ENCODE measurements at places on chromosomes 3 and 15.

DNA sequence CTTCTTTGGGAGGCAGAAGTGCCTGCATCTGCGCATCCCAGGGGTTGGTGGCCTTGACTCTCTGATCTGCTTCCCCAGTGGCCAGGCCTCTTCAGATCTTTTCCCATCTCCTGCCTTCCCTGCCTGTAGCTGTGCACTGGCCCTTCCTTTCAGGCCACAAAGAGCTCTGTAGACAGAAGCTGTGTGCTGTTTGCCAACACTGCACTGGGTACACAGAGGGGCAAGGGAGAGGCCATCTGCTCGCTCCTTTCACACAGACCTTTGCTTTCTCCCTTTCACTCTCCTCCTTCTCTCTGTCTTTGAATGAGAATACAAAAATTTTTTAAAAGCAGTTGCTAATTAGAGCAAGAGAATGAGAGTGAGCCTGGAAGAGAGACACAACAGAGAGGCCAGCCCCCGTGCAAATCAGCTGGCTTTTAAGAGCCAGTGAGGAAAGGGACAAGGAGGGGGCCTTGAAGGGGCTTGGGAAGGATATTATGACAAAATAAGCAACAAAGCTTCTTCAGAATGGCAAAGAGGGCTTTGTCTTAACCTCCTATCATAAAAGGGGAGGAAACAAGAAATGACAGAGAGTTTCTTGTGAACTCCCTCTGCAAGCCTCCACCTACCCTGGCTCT, 170.9 kb downstream of the EPHB1 start:
- DNase-seq, result no peak

GRCh38 chr3:157311633-157312375, 124.8 kb upstream of the PTX3 start:
- no peak for DNase-seq

DNA sequence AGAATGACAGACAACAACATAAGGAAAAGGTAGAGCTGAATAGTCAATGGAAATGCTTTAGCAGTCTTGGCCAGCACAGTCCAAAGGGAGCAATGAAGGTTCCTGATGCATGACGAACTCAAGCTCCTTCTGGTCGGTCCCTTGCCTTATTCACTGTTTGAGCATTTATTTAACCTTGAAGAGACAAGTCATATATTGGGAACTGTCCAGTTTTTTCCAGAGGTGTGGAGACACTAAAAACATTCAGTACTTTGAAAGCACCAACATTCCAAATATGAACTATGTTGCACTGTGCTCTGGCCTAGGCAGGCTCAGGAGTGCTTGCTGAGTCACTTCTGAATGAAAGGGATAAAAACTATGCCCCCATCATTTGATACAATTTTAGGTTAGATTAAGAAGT, 384.8 kb downstream of the MECOM start:
- no peak for DNase-seq

DNA sequence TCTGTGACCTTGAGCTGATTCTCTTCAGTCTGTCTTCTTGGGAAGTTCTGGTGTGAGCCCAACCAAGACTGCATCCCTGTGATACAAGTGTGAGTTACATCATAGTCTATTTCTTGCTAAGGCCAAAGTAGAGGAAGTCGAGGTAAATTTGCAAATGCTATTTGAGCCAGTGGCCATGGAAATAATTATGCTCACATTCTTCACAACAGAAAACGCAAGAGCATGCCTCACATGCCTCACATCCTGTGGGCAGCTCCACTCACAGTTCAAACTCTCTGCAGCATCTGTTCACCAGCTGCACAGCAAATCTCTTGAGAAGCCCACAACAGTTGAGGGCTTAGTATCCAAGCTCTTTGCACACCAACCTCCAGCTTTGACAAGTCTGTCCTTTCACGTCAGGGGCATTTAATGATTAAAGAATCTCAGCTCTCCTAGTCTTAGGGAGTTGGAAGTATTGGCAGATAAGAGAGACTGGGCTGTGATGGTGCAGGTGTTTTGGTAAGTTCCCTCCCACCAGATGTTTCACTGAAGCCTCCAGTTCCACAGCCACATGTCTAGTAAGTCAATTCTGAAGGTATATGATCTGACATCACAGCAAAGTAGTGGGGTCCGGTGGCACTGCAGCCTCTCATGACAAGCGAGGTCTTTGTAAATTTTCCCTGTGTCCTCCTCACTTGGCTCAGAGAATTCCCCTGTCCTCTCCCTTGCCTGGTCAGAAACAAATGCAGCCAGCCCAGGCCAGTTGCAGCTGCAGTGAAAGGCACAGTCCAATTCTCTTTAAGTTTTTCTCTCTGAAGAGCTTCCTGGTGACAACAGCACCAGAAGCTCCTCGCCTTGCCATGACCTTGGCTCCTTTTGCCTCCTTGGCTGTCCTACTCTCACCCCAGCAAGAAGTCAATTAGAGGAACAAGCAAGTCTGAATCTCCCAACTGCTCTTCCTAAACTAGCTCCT, 166.1 kb downstream of the SSR3 start:
- no peak for DNase-seq

GRCh38 chr15:53831907-53832770, 72.7 kb upstream of the WDR72 start:
- no peak for DNase-seq

- DNase-seq, result no peak
These were observed 118.6 kb upstream of the PRICKLE2 start for GRCh38 chr3:64343689-64344430.

- DNase-seq, result no peak
These were observed 12.8 kb upstream of the CRBN start for GRCh38 chr3:3192286-3192675.

DNA sequence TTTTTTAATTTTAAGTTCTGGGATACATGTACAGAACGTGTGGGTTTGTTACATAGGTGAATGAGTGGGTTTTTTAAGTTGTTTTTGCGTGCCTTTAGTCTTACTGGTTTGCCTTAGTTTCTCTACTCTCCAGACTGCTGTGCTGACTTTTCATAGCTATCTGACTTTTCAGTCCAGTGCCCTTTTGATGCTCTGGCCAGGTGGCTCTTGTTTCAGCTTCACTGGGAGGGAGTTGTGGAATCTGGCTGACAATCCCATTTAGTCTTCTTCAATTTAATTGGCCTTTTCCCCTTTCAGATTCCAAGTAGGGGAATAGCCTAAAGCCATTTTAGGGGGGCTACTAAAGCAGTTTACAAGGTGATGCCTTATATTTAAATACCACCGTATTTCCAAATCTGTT, 30.1 kb downstream of the FNDC3B start:
- no peak for DNase-seq

GRCh38 chr3:61901986-61902385, 340.6 kb downstream of the PTPRG start:
- peak; percentile 77 for DNase-seq

- DNase-seq, result no peak
These were observed 137.6 kb downstream of the PEAK1 start for GRCh38 chr15:77282333-77282732.

DNA sequence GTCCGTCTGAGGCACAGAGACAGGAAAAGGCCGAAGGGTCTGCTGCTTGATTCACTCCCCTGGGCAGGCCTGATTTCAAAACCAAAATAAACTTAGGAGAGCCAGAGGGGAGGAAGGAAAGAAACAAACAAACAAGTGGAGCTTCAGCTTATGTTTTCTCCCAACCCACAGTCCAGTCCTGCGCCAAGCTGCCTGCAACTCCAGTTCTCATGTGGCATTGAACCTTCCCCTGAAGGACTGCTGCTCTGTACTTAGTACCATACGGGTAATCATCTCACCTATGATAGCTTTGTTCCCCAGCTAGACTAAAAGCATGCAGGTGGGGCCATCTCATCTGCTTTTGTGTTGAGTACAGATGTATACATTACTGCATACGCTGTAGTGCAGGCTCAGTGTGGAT, 236.4 kb downstream of the THRB start:
- no peak for DNase-seq

- no peak for DNase-seq
These were observed 47.0 kb downstream of the FRMD4B start for GRCh38 chr3:69338911-69339310.

GRCh38 chr15:52417521-52417920, 111.2 kb downstream of the MYO5A start:
- no peak for DNase-seq

DNA sequence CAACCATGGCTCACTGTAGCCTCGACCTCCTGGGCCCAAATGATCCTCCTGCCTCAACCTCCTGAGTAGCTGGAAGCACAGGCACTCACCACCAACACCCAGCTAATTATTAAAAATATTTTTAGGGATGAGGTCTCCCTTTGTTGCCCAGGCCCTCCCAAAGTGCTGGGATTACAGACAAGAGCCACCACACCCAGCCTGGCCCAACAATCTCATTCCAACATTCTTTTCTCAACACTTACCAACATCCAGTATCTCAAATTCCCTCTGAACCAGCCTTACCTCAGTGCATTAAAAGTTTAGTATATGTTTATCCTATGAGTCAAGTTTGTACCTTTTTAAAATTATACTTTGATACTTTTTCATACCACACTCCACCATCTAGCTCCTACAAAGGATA, 25.0 kb downstream of the ANXA2 start:
- DNase-seq, result no peak

GRCh38 chr3:112464264-112464663, 35.0 kb downstream of the BTLA start:
- DNase-seq, result no peak

DNA sequence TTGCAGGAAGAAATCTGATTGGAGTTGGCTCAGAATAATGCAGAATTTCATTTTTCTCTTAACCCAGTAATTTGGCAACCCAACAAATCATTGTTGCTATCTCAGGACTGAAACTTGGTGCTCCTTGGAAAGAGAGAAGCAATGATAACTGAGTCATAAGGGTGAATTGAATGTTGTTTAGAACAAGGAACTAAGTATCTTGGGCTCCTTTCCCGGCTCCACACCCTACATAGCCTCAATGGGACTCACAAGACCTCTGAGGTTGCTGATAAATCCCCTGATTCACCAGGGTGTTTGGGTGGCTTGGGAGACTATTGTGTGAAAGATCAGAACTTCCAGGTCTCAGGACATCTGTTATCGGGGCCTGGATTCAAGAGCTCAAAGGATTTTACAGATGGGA, 7.8 kb upstream of the RAB8B start:
- DNase-seq, result no peak

- peak; percentile 54 for DNase-seq
These were observed 1.5 kb upstream of the MAPKBP1 start for GRCh38 chr15:41772720-41773331.

- no peak for DNase-seq
These were observed 791.6 kb upstream of the ARRDC4 start for GRCh38 chr15:97168704-97169475.

- DNase-seq, result no peak
These were observed 40.6 kb downstream of the ADIPOQ start for GRCh38 chr3:186882881-186883685.

- no peak for DNase-seq
These were observed 40.6 kb downstream of the FAIM start for GRCh38 chr3:138649134-138649533.

DNA sequence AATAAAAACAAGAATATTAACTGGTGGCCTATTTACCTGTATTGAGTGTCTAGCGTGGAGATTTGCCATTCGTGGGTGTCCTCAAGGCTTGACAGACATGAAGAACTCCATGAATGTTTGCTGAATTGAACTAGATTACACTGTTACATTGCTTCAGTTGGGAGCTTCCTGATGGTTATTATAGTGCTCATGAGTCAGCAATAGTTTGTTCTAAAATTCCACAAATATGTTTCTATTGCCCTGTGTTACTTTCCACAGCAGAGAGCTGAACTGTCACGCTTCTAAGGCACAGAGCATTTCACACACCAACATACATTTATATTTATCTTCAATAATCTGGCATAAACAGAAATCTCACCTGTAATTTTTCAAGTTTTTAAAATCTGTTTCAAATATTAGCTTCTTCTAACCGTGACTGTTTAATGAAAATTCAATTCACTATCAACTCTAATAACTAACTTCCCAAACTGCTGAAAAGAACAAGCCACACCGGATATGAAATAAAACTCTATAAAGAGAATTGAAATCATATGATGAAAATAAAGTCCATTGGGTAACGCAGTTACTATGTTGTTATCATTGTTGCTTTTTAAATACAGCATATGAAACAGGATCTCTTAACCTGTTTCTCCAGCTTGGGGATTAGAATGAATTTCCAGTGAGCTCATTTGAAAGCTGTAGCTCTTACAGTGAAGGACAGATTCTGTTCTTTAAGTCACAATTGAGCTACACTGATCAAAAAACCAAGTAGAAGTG, 61.2 kb upstream of the MCF2L2 start:
- DNase-seq, result no peak
